Cardiac fibroblast (primary cell): ENCODE measurements at places on chromosomes 7 and 10.

- DNase-seq, result no peak
Observed at GRCh38 chr10:132061030-132061429, 4.7 kb upstream of the JAKMIP3 start.

GRCh38 chr7:114312649-114313048 is 102.0 kb upstream of the FOXP2 start:
- DNase-seq, result no peak

DNA sequence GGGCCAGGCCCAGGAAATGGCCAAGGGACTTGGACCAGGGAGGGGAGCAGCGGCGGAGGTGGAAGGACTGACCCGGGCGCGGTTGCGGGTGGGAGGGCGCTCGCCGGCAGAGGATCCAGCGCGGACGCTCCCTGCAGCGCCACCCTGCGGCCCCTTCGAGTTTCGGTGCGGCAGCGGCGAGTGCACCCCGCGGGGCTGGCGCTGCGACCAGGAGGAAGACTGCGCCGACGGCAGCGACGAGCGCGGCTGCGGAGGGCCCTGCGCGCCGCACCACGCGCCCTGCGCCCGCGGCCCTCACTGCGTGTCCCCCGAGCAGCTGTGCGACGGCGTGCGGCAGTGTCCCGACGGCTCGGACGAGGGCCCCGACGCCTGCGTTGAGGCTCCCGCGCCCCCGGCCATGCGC is 16.8 kb upstream of the ZNF467 start:
- DNase-seq, result peak; percentile 31

GRCh38 chr10:75294031-75294437 is 58.3 kb upstream of the COMTD1 start:
- no peak for DNase-seq

DNA sequence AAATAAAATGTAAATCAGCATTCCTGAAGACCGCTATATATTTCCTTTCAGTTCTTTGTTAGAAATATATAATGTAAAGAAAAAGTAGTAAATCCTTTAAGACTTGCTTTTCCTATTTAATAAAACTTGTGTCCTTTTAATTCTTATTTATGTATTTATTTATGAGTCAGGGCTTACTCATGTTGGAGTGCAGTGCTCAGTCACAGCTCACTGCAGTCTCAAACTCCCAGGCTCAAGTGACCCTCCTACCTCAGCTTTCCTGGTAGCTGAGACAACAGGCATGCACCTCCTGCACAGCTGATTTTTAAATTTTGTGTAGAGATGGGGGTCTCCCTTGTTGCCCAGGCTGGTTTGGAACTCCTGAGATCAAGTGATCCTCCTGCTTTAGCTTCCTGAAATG is 724.5 kb downstream of the ANKRD7 start:
- DNase-seq, result no peak

- no peak for DNase-seq
Observed at GRCh38 chr10:6395606-6396005, 184.5 kb downstream of the PRKCQ start.

- DNase-seq, result no peak
Observed at GRCh38 chr10:48331436-48331835, 25.0 kb downstream of the MAPK8 start.

DNA sequence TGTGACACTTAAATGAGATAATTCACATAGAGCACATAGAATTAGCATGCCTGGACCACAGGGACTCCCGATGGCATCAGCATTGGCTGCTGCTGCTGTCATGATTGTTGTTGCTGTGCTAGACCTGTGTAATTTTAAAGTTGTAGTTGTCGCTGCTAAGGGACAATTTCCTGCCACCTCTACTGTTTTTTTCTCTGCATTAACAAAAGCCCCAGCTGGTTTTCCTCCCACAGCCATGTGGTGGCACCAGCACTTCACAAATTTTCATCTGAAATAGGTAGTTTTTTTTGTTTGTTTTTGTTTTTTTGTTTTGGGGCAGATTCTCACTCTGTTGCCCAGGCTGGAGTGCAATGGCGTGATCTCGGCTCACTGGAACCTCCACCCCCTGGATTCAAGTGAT is 25.4 kb upstream of the PRXL2A start:
- DNase-seq, result peak; percentile 62

DNA sequence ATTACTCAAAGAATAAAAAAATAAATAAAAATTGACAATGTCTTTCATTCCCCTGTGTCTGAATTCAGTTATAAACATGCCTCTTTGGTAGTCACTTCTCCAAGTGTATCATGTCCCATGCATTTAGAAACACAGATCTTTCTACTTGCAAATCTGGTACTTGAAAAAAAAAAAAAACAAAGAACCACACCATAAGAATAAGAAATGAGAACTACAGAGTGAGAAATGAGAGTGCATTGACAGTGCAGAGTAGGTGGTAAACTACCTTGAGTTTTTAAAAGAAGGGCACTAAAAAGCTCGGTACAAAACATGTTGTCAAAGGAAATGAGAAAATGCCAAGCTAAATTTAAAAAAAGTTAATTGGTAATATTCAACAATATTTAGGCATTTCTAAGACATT is 123.0 kb downstream of the GPR85 start:
- DNase-seq, result no peak

GRCh38 chr10:125694883-125695282 is 11.9 kb upstream of the TEX36 start:
- DNase-seq, result peak; percentile 84

- no peak for DNase-seq
Observed at GRCh38 chr7:5620459-5620881, 161.0 kb downstream of the RNF216 start.

- peak; percentile 59 for DNase-seq
Observed at GRCh38 chr7:35697414-35698175, 2.7 kb upstream of the HERPUD2 start.

DNA sequence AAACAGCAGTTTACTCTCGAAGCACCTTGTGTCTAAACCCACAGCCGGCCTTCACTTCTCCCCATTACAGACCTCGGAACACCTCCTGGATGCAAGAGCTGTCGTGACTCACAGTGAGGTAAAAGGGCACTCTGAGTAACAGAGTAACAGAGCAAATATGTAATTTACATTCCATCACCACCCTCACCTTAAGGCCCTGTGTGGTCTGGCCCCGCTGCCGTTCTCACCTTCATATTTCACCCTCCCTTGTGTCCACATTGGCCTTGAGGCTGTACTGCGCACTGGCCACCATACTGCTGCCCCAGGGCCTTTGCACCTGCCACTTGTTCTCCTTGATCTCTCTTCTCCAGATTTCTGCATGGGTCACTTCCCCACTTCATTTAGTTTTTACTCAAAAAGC is 12.6 kb downstream of the FFAR4 start:
- no peak for DNase-seq

DNA sequence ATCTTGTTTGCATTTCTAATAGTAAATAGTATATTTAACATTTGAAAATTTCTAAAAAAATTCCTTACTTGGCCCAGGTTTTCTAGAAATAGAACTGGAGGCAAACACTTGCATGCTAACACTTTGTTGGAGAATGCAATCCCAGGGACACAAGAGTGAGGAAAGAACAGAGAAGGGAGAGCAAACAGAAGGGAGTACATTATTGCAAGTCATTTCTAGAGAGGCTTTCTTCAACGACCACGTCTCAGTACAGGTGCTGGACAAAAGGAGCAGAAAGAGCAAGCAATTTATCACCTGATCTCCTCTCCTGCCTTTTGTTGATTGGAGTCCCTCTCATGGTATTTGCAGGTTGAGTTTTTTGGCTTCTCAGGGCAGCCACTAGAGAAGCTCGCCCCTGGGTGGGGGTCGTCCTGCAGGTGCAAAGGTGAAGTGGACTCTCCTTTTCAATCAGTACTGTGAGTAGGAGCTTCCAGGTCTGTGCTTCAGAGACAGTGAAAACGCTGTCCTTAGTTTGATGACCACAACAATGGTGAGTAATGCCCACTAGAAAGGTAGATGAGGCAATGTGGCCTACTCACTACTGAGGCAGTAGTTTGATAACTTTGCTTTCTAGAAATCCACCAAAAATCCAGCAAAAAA is 5.2 kb downstream of the CPED1 start:
- no peak for DNase-seq

- peak; percentile 20 for DNase-seq
Observed at GRCh38 chr10:3723766-3724165, 61.2 kb downstream of the KLF6 start.

DNA sequence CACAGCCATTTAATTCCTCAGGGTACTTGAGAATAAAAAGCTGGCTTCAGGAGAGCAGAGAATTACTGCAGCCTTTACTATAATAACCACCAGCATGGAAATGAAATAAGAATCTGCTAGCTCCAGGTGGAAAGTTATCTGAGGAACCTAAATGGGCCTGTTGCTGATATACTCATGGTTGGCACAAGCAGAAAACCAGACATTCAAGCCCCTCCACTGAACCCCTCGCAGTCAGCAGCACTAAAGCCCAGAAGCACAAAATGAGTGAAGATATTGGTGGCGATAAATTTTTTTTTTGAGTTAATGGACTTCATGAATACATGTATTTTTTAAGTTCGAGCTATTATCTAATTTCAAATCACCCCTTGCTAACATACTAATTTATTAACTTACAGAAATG is 303.9 kb upstream of the NRP1 start:
- no peak for DNase-seq

DNA sequence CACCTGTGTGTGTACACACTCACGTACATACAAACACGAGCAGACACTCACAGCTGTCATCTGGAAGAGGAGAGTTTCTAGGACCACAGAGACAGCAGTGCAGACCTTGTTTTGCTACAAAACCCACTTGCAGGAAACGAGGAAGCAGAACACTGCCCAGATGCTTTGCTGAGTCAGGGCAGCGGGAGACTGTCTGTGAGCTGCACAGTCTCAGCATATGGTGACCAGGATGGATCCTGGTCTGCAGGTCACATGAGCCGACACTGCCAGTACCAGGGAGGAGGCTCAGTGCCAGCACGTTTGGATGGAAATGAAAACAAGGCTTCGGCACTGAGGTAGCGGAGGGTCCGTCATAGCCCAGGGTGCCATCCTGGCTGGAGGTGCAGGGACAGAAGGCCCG is 117.6 kb upstream of the DPP6 start:
- DNase-seq, result no peak

DNA sequence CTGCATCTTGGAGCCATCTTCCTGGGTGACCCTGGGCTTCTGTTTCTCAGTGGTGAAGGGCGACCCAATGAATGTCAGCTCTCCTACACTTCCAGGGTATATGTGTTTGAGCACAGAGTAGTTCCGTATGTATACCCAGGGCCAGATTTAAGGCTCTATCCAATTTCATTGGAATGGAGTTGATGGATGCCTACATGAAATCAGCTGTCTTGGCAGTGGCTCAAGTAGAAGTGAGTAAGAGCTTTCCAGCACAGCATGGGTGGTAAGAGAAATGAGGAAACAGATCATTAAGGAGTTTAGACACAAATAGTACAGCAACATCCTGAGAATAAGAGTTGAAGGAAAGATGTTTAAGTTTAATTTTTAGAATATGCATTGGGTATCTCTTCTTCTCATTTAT is 433.0 kb downstream of the PAXIP1 start:
- no peak for DNase-seq

GRCh38 chr7:94003446-94004023 is 620 bp downstream of the BET1 start:
- no peak for DNase-seq

- no peak for DNase-seq
Observed at GRCh38 chr7:50710441-50711154, 72.1 kb downstream of the GRB10 start.

DNA sequence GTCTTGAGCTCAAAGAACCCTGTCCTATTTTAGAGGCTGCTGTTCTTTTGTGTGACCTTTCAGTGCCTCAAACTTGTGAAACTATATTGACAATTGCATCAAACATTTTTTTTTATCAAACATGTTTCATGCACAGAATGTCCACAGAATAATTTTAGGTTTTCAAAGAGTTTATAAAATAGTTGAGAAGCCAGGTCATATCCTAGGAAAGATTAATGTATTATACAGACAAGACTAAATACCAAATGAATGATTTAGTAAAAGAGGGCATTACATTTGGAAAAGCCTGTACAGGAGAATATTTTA is 67.0 kb downstream of the CDK6 start:
- no peak for DNase-seq

- DNase-seq, result no peak
Observed at GRCh38 chr10:46247808-46248569, 38.8 kb upstream of the ANTXRL start.

DNA sequence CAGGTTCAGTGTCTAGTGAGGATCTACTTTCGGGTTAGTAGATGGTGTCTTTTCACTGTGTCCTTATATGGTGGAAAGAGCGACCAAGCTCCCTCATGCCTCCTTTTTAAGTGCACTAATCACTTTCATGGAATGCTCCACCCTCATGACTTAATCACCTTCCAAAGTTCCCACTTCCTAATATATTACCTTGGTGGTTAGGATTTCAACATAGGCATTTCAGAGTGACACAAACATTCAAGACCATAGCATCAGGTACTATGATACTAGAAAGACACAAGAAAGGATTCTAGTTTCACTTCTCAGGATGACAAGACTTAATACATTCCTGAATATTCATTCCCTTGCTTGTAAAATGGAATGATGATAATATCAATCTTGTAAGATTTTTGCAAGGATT is 119.1 kb upstream of the FAM3C start:
- DNase-seq, result no peak

DNA sequence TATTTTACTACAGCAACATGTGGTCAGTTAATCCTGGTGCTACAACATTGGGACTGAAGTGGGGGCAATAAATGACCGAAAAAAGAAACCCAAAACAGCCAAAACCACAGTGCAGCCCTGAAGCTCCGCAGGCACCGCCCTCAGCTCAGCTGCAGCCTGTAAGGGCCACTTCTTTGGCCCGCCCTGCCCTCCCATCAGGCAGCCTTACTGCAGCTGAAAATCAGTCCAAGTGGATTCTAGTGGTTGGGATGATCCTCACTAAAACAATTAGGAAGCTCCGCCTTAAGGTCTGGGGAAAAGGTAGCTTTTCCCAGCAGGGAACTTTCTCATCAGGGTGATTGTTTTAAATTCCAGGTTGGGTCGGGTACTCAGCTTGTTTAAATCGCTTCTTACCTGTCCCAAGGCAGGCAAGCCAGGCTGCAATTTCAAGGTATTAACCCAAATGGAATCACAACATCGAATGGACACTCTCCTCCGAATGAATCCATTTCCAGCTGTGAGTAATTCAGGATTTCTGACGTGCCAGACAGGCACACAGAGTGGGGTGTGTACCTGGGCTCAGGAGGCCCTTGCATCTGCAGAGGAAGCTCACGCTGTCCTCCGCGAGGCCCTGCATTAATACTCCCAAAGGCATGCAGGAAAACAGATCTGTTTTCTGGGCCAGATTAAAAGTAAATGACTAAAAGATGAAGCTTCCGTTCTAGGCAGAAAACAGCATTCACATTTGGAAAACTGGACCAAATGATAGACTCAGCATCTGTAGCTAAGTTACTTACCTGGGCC is 104.3 kb downstream of the CREB5 start:
- DNase-seq, result no peak

GRCh38 chr10:102431452-102432124 is 786 bp downstream of the CUEDC2 start:
- peak; percentile 59 for DNase-seq
